Fibroblast of skin of right quadriceps (primary cell): ENCODE measurements at places on chromosomes 7 and 10.

DNA sequence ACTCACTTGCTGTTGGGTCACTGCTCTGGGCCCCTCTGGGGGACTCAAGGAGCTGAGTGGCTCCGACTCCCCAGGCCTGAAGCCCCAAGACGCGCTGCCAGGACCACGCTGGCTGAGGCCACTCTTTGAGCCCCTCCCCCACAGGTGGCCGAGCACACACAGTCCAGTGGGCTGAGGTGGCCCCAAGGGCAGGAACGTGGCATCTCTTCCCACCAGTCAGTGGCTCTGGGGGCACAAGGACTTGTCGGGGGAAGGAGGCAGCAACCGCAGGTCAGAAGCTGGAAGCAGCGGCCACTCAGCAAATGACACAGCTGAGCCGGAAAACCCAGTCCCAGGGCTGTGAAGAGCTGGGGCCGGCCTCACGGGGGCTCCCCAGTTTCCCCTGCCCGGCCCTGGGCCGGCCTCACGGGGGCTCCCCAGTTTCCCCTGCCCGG lies 24.1 kb downstream of the GRIFIN start:
- DNase-seq, result no peak

GRCh38 chr10:101840102-101840684 lies 3.4 kb downstream of the KCNIP2 start:
- DNase-seq, result peak; percentile 21

DNA sequence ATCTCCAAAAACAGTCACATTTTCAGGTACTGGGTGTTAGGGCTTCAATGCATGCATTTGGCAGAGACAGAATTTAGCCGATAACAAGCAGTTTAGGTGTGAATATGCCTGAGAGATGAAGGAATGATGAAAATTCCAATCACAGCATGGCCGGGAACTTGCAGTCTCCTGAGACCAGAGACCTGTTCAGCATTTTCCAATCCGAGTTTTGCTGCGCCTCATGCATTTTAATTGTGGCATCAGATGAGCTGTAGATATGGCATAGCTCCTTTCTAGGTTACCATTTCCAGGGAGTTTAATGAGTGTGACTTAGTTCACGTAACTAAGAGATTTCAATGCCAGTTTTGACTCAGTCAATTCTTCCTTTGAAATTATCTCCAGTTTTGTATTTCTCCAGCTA lies 14.5 kb upstream of the C1QL3 start:
- DNase-seq, result no peak

- no peak for DNase-seq
Observed at GRCh38 chr7:22499044-22499443, 944 bp downstream of the STEAP1B start.

DNA sequence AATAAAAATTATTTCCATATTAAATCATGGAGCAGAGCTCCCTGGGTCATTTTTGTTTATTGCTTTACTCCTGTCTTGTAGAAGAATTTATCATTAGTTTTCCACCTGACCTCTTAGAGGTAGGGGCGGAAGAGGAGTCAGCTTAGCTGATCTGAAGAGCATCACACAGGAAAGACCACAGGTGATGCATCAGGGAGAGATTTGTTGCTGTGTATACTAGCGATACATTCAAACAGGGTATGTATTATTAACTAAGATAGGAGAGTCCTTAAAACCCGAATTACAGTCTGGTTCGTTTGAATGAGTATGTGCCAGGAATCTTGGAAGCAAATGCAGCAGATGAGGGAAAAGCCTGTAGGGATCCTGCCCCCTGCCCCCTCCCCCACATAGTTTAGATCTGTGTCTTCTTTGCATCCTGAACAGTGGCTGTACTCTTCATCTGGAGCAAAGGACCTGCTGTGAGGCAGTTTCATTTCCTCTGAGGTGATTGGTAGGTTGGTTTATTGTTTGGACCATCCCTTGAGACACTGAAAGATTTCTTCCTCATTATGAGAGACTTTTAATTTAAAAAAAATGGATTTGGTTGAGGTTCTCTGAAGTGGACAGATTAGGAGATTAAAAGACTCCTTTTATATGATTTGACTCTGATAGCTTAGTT lies 177.0 kb downstream of the SND1 start:
- DNase-seq, result no peak

DNA sequence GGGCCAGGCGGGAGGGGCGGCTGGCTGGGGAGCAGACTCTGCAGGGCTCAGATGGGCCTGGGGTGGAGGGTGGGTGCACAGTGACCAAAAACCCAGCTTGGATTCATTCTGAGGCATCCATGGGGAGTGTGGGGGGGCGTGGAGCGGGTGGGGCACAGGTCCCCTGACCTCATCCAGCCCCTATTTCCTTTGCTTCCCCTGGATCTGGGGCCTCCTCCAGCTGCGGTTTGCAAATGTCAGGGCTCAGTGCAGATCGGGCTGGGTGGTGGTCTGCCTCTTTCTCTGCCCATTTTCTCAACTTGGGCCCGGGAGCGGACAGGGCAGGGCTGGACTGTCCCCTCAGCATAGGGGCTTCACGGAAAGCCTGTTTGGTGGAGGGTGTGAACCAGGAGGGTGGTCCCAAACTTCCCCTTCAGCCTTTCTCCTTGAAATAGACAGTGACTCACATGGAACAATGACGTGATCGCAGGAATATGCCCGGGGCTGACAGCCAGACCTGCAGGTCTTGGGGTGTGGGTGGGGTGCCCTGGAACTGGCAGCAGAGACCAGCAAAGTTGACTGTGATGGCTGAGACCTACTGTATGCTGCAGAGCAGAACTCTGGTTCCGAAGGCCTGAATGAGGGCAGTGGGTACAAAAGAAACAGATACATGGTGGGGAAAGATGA lies 72.9 kb upstream of the PODXL start:
- peak; percentile 69 for DNase-seq

DNA sequence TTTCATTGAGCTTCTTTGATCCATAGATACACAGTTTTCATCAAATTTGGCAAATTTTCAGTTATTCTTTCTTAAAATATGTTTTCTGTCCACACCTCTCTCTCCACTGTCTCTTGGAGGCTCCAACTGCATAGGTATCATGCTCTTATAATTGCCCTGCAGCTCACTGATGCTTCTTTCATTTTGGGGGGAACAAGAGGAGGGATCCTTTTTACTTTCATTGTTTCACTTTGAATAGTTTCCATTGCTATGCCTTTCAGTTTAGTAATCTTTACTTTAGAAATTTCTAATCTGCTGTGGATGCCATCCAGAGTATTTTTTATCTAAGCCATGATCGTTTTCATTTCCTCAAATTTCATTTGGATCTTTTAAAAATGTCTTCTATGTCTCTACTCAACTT lies 32.9 kb downstream of the KBTBD2 start:
- DNase-seq, result no peak
